ENCODE measurements at places on chromosomes 3 and 15.

DNA sequence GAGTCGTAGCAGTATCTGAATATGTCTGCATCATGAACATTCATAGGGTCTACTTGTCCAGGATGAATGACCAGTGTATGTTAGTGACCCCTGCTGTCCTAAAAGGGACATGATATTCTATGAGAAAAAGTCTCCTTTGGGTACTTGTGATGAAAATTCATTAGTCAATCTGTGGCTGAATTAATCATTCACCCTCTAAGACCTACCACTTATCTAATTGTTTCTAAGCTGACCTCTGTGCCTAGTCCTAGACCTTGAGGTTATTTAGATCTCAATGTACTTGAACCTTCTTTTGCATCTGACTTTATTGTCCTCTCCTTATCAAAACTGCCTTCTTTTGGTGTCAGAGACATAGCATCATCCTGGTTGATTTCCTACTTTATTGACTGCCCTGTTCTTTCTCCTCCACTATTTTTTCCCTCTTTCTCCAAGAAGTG is 799.3 kb downstream of the DIPK2A start:
- peak; percentile 55 for ATAC-seq

DNA sequence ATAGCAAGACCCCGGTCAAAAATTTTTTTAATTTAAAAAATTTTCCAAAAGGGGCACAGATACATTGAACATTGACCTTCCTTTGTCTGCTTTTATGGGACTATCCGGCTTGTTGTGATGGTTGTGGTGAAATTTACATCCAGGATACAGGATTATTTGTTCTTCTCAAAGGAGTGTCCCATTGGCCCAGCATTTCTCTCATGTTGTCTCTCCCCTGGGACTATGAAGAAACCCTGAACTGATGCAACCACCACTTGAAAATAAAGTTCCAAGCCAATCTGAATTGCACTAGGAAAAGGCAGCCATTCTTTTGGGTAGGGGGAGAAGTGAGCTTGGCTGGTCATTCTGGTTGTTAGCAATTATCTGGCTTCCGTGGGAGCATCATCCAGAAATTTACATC is 58.4 kb downstream of the PPARG start:
- ATAC-seq: no peak

- ATAC-seq: no peak
Observed at GRCh38 chr3:105170423-105170822, 196.3 kb upstream of the ALCAM start.

- no peak for ATAC-seq
Observed at GRCh38 chr15:88191812-88192165, 64.8 kb downstream of the NTRK3 start.

DNA sequence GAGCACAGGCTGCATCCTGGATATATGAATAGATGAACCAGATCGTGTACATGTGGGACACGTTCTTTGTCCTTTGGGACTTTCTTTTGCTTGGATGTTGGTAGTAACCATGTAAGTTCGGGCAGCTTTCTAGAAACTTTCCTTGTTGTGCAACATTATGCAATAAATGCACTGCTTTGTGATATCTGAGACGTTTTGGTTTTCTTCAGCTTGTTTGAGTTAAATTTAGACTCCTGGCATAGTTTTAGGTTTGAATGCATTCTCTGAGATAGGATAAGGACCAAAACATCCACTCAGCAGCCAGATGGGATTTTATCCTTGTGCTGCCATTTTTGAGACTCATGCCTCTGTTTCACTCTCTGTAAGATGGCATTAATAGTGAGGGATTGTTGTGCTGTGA is 158.9 kb downstream of the IGF1R start:
- peak; percentile 39 for ATAC-seq

DNA sequence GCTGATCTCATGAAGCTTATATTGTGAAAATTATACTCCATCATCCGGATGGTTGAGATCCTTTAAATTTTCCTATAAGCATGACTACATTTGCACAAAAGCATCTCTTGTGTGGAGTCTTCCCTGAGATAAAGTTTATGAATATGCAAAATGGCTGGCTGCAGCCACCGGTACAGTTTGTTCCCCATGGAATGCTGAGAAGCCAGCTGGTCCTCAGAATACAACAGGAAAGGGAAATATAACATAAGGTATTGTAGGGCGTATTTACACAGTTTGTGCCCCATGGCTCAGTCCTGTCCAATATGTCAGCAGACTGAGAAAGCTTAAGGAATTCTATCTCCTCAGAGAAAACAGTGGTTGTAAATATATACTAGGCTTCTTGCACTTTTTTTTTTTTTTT is 468.6 kb downstream of the CNTN6 start:
- no peak for ATAC-seq

DNA sequence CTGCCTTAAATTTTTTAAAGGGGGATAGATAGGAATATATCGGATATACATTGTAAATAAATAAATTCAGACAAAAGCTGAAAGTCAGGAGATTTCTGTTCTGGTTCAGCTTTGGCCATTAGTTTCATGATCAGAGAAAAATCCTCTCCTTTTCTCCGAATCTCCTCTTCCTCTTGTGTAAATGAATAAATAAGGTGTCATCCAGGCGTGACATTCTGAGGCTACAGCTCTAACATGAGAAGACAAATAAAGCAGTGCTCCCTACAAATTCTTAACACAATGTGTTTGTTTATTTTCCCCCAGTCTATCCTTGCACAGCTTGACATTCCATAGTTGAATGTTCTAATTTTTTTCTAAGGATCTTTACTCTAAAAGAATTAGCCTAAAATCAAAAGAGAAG is 9.4 kb upstream of the MB21D2 start:
- no peak for ATAC-seq

DNA sequence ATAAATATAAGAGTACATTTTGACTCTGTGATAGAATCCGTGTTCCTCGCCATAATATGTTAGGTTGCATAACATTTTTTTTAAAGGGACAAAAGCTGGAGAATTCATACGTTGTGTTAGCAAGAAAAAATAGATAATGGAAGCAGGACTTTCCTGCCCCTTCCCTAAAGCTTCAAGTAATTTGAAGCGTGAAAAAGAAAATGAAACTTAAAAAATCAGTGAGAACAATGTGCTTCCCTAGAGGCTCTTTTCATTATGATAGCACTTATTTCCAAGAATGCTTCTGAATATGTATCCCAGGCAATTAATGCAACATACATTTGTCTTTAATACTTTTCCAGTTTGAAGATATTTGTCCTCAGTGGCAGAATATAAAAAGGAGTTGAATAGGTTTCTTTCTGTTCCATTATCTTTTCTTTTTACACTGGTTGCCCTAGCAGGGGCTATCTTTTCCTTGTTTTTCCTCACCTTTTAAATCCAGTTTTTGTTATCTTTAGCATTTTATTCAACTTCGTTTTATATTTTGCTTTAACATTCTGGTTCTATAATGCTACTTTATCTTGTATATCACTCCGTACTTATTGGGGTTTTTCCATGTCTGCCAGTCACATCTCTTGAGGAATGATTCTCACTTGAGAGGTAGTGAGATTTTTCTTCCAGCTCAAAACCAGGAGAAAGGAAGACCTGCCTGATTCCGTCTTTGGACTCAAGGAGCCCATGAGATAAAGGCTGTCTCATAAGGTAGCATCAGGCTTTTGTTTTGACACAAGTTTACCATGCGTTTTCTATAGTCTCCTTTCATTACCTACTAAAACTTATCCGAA is 113.8 kb downstream of the MBNL1 start:
- no peak for ATAC-seq

DNA sequence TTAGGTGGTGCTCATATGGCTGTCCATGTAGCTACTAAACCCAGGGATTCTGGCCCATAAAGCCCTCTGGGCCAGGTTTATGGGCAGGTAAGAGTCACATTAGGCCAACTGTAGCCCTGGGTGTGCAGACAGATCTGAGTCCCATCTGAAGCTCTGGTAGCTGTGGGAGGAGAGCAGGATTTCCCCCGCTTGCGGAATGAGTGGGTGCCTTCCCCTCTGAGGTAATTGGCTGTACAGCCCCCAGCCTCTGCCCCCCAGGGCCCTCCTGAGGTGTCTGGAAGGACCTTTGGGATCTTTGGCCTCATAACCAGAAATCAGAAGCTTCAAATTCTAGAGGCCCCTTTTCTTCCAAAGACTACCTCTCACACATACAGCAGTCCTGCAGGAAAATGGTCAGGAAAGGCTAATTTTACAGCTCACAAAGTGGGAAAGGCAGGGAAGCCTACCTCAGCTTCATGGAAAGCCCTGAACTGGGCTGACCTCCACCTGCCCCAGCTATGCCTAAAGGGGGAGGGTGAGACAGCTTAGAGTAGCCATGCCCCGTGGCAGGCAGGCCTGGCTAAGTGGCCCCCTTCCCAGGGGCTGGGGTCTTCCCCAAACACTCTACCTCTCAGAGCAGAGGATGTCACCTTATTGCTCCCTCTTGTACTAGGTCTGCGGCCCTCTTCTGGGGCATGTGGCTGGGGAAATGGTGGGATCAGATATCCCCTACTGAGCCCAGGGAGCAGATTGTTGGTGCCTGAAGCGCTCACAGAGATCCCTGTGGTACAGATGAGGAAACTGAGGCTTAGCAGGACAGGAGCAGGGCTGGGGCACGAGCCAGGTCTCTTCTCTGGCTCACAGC is 16.8 kb downstream of the HEMK1 start:
- ATAC-seq: no peak

DNA sequence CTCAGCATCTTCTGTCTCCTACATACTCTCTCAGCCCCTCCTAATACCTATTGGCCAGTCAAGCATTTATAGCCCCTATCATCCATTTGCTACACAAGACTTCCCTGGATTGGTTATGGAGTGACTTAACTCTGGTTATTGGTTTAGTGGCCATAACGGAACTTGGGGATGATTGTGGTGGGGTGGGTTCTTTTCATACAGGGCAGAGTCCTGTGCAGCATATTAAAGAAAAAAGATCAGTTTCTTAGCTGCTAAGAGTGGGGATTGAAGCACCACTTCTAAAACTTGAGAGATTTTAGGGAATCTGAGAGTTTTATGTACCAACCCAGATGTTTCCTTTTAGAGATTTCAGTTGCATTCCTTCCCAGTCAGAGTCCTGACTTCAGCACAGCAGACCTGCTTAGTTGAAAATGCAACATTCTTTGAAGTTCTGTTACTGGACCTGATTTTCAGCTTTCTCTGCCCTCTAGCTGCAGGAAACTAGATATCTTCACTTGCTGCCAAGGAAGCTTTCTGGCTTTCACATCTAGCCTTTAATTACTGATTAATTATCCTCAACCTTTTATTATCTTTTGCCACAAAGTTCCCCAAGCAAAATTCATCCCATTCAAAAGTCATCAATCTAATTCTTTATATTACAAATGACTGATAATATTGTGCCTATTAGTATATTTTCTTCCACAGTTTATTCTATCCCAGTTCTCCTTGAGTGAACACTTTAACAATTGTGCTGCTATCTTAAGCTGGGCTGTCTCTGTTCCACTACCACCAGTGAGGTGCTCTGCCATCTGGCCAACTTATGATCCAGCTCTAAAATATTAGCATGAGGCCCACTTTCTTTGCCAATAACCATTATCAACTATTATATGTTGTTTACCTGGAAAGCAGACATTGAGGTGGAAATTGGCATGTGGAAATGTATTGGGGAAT is 906.0 kb upstream of the ALCAM start:
- no peak for ATAC-seq

DNA sequence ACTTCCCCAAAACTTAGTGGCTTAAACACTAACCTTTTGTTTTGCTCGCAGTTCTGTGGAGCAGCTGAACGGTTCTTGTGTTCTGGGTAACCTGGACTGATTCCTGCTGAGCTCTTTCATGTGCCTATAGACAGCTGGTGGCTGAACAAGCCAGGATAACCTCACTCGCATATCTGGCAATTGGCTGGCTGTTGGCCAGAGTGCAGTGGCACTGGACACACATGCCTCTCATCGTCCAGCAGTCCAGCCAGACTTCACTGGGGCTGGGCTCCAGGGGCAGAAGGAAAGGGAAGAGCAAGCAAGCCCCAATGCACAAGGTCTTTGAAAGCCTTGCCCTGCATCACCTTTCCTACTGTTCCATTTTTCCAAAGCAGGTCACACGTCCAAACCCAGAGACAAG is 53.6 kb upstream of the GATA2 start:
- no peak for ATAC-seq

- peak; percentile 62 for ATAC-seq
Observed at GRCh38 chr3:188417271-188417696, 263.3 kb downstream of the LPP start.

DNA sequence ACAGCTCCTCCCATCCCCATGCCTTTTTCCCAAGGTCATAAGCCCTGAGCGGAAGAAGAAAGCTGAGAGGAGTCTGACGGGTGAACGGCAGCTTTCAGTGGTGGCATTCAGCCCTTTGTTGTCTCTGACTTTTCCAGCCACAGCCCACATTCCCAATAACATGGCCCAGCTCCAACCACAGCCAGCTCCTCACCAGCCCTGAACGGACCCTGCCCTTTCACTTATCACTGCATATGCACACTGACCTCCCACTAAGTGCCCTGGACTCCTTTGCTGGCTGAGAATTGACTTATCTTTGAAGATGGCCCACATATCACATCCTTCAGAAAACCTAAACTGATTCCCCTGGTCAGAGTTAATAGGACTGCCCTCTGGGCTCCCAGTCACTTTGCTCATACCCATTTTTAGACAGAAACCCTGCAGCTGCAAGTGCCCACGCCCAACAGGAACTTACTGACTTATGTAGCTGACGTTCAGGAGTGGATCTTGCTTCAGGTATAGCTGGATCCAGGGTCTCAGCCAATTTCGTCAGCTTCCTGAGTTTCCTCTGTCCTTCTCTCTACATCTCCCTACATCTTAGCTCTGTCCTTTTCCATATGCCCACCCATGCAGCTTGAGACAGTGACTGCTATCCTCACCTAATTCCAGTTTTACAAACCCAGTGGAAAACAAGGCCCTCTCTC is 348.5 kb upstream of the PROK2 start:
- ATAC-seq: no peak

All from gastroesophageal sphincter (tissue), 4 donors.